ENCODE measurements at places on chromosomes 2 and 18.

DNA sequence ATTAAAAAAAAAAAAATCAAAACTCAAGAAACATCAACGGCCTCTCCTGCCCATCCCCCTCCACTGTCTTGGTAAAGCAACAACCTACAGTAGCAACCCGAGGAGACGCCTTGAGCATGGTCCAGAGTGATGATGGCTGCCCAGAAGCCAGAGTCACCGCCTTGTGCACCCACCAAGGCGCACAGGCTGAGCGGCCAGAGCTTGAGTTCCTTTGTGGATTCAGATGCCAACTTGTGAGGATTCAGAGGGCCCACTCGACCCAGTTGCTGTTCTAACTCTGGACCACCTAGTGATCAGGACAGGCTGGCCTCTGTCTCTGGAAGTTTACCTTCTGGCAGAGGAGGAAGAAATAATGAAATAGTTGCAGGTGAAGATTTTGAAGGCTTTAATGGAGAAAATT is 105.0 kb downstream of the PDCL3 start:
- no peak for DNase-seq

GRCh38 chr2:11264818-11265217 is 79.6 kb downstream of the ROCK2 start:
- no peak for DNase-seq

GRCh38 chr2:150784389-150784788 is 296.9 kb upstream of the RND3 start:
- no peak for DNase-seq

DNA sequence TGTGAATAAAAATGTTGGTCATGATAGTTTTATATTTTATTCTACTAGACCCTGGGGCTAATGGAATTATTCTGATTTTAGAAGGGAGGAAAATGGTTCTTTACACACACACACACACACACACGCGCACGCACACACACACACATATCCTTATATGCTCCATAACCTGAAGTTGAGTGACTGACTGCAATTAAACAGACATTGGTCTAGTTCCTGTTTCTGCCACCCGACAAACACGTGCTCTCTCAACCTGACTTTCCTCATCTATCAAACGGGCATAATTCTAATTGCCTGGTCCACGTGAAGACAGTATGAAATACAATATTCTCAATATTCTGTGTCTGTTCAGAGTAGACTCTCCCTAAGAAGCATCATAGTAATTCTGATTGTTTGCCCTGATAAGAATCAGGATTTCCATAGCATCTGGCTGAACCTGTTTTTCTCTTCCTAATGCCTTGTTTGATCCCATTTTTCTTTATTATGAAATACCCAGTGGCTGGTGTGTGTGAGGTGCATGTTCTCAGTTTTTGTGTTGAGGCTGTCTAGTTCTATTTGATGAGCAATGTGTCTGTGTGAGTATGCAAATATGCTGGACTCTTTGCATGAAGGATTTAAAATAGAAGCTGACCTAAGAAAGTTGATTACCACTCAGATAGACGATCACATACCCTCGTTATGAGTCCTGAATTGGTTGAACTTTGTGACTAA is 51.0 kb downstream of the SETBP1 start:
- no peak for DNase-seq

- peak; percentile 20 for DNase-seq
These were observed at the start of gene RAPGEF4 for GRCh38 chr2:172735582-172736423. TSS of gene RAPGEF4 (plus strand) at chr2:172735845. CDS start at chr2:172735984, 139 bp downstream.

- DNase-seq = no peak
These were observed 54.7 kb downstream of the INO80D start for GRCh38 chr2:206031162-206031784.

GRCh38 chr2:66478731-66479316 is 43.9 kb downstream of the MEIS1 start:
- DNase-seq = no peak

DNA sequence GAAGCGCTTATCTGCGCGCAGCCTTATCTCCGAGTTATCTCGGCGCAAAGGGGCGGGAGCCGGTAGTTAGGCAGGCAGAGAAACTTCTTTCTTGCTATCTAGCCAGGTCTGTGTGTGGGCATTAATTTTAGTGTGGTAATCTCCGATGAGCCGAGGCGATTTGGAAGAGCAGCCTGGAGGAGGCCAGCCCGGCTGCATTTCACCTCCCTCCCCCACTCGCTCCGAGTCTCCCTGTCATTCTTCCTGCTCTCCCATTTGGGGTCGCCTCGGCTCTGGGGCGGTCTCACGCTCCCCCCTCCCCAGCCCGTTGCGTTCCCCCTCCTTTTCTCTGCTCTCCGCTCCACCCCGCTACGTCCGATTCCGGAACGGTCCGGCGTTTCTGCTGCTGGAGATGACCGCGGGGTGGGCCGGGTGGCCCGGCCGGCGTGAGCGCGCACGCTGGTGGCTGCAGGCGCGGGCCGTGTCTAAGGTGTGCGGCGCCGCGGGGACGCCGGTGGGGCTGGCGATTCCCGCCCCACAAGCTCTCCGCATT is 566 bp downstream of the GATA6 start:
- DNase-seq = peak; percentile 47

DNA sequence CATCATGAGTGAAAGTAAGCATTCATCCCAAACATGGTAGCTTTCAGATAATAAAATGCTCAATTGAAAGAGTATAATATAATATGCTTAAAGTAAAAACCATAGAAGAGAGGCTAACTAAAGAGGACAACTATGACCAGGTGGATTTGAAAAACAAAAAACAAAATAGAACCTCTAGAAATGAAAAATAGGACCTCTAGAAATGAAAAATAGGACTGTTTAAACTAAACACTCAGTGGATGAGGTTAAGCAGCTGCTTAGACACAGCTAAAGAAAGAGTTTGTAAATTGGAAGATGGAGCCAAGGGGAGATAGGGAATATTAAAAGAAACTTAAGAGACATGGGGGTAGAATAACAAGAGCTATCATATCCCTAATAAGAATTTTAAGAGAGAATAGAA is 301.6 kb downstream of the BCL2 start:
- DNase-seq = no peak

DNA sequence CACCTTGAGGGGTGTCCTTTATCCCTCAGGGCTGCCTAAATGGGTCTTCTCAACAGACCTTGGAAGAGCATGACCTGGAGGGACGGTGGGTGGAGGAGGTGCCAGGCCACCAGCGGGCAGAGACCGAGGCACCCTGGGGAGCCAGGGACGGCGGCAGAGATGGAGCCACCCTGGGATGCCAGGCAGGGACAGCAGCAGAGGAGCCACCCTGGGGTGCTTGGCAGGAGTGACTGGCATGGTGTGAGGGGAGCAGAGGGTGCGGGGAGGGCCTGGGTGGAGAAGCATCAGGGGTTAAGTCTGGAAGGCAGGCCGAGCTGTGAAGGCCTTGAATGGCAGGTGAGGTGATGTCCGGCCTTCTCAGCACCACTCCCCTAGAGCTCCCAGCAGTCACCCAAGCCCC is 56.1 kb downstream of the CIB4 start:
- DNase-seq = no peak

- DNase-seq = peak; percentile 61
These were observed 1.1 kb upstream of the DUSP2 start for GRCh38 chr2:96146153-96146880.

GRCh38 chr2:223044916-223045700 is 6.9 kb upstream of the KCNE4 start:
- no peak for DNase-seq

DNA sequence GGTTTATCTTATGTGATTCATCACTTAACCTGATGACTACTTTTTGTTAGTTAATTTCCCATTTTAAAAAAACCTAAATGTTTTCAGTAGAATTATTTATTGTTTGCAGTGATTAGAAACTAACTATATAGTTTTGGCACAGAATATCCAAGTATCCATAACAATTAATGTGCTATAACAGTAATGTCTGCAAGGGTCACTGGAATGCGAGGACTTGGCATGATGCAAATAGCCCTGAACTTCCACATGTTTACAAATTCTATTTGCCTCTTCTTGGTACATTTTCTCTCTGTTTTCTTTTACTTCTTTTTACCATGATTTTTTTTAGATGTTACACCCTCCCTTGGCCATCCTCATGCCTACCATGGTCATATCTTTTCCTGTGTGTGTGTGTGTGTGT is 49.3 kb upstream of the GALNT3 start:
- no peak for DNase-seq

DNA sequence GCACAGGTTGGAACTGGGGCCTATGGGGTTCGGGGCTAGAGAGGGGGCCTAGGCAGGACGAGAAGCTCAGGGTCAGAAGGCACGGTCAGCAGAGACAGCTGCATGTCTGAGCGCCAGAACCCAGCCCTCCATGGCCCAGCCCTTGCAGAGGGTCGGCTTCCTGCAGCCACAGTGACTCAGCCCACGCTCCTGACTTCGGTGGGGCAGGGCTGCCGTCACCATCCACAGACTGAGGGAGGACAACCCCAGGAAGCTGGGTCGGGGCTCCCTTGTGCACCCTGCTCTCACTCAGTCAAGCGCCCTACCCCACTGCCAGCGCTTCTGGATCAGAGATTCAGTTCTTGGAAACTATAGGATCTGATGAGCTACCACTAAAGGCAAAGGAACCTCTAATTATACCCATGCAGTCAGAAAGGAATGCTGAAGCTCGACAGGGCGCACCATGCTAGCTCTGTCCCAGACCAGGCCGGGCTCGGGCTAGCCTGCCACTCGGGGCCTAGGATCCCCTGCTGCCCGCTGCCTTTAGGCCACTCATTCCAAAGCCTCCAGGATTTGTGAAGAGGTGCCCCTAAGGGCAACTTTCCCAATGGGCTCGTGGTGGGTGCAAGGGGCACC is 3.0 kb downstream of the ACTR1B start:
- no peak for DNase-seq

DNA sequence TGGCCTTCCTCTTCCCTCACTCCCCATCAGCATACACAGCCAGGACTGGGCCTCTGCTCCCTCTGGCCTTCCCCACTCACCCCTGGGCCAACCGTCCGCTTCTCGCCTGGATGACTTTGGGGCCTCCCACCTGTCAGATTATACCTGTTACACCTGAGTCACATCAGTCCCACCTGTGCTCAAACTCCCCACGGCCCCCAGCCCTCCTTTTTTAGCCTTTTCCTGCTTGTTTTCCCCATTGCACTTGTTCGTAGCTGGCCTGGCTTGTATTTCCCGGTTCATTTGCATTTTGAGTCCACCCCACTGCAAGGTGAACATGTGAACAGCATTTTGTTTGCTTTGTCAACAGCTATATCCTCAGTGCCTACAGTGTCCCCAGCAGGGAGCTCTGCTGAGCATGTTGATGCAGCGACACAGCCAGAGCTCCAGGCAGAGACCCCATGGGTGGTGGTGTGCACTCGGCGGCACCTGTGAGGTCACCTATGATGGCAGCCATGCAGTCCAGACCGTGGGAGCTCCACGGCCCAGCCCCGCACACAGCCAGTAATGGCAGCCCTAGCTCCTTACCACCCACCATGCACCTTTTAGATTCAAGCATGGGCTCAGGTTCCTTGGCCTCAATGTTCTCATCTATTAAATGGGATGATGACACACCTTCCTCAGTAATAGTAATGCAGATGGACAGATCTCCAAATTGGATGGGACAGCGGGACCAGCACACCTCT is 276.4 kb upstream of the HS6ST1 start:
- no peak for DNase-seq

GRCh38 chr2:230849633-230850357 is 14.9 kb upstream of the ITM2C start:
- DNase-seq = no peak

GRCh38 chr2:67782443-67782842 is 280.4 kb downstream of the C1D start:
- no peak for DNase-seq
